ENCODE measurements at places on chromosomes 3 and 15.

DNA sequence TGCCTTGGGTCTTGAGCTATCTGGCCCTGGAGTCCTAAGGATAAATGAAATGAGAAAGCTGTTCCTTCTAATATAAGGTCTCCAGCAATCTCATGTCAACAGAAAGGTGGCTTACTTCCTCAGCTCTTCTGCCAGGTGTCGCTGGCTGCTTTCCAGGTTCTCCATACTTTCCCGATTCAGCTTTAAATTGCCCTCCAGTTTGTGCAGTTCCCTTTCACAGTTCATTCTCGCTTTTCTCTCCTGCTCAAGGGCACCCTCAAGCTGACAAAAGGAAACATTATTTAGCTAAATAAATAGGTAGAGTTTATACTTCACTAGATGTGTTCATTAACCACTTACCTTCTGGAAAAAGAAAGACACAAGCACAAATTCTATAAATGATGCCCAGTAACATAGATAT, 73.0 kb downstream of the MYH15 start:
- DNase-seq: peak; percentile 30

DNA sequence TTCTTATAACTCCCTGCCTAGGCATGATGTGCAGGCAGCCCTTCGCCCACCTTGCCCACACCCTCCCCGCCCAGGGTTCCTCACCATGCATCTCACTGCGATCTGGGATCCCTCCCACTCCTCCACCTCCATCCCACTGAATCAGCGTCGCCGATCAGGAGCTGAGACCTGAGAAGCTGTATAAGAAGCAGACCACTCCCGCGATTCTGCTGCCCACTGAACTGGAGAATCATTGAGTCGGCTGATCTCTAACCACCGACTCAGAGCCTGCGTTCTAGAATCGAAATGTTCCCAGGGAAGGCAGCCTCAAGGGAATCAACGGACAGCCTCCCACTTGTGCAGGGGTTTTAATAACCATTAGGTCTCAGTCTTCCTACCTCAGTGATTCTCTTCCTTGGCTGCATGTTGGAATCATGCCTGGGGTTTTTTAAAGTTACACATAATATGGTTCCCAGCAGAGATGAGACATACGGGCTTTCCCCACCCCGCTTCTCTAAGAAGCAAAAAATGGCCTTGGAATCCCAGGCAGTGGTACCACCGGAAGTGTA, 60.2 kb downstream of the TMEM44 start:
- no peak for DNase-seq

DNA sequence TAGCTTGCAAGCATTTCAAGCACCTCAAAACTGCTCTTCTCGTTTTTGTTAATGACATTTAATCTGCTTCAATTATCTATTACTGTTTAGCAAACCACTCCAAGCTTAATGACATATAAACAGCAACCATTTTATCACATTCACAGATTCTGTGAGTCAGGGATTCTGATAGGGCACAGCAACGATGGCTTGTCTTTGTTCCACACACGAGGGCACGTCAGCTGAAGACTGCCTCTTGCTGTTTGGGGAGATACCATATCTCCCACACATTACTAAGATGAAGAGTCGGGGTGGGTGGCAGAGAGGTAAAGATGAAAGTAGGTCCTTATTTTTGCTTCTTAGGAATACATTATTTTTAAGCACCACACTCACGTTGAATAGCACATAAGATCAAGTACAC, 19.3 kb downstream of the CPOX start:
- DNase-seq: peak; percentile 54

- DNase-seq: no peak
Observed at GRCh38 chr15:67049351-67050044, 15.9 kb upstream of the SMAD3 start.

- DNase-seq: no peak
Observed at GRCh38 chr15:76151599-76151974, 91.8 kb downstream of the TMEM266 start.

DNA sequence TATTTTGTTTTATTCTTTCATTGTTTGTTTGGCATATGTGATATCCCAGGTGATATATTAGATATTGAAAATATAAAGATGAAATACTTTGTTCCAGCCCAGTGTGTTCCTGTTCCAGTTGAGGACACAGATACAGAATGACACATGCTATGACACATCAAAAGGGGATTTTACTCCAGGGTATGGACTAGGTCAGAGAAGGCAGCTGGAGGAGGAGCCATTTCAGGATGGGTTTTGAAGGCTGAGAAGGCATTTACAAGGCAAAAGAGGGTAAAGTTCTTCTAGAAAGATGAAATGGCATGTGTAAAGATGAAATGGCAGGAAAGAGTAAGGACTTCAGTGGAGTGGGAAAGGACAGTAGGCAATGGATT, 163.8 kb downstream of the ZIC1 start:
- no peak for DNase-seq

DNA sequence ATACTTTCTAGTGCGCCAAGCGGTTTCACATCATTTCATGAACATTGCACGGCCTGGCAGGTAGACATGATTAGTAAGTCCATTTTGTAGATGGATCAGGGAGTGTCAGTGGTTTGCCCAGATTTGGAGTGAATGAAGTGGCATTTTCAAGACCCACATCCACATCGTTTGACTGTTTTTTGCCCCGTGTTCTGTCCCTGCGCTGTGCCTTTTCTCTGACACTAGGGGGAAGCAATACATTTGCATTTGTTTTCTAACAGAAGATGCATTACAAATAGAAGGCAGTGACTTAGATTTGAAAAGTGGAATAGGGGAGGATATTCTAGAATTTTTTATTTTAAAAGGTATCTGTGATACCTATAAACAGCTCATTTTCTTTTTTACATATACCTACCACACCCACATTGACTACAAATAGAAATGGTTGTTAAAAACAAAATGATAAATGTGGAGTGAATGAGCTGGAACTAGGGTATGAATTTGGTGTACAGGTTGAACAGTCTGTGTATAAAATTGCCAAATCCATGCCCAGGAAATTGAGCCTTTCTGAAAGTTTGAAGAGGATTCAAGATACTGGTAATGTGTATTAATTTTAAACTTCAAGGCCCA, 98.0 kb downstream of the USP13 start:
- peak; percentile 40 for DNase-seq

GRCh38 chr3:192433704-192434103, 293.6 kb downstream of the FGF12 start:
- no peak for DNase-seq

DNA sequence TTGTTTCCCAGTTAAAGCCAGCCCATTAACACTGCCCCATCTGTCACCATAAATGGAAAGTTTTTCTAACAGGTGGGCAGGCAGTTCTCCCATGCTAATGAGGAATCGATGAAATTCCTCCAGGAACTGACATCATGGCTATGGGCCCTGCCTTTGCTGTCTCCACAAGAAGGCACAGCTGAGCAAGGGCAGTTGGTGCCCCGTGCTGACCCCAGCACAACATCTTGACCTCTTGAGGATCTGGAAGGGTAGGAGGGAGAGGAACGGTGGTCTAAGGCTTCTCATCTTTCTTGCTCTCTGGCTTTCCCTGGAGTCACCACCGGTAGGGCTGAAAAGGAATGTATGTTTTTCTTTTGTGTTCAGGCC, 46.7 kb downstream of the CHCHD6 start:
- no peak for DNase-seq

DNA sequence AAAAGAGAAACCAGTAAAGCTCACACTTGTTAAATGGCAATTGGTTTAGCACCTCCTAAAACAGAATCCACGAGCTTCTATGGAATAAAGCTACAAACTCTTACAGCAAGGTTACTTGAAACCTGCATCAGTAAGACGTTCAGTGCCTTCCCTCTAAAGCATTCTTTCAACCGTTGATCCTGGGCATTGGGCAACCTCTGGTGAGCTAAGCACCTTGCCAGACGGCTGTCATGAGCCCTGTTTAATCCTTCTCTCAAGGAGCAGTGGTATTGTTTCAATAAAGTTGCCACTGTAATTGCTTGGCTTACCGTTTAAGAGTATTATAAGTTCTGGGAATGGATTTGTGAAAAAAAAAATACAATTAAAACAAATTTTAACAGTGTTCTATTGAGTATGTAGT, 75.0 kb downstream of the COL8A1 start:
- no peak for DNase-seq

DNA sequence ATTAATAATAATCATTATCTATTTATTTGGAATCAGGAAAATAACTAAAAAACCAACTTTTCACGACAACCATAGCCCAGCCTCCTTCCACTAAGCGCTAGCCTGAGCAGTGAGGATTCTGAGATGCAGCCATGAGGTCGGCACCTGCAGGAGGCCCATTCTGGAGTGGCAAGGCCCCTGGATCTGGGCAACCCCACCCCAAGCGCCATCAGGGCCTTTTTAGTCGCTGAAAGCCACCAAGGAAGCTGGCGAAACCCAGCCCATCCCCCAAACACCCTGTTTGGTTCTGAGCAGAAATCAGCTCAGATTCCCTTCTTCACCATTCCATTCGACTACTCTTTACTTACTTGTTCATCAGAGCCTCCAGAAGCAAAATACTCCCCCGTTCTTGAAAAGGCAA, 29.5 kb downstream of the POC1A start:
- no peak for DNase-seq

- DNase-seq: no peak
Observed at GRCh38 chr15:43908516-43909050, 81.8 kb downstream of the WDR76 start.

DNA sequence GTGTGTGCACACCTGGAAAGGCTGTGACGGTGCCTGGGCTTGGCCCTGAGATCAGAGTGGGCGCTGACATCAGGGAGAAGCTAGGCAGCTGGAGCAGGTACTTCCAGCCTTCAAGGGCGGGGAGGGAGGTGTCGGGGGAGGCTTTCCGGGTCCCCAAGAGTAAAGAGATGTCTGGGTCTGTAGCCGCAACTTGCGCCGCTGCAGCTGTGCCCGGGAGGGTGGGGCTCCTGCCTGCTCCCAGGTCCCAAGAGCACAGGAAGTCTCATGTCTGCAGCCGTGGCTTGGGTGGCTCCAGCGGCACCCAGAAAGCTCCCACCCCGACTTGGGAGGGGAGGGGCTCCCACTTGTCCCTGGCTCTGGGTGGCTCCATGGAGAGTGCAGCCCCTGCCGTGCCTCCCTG, 103.2 kb upstream of the BNIP2 start:
- no peak for DNase-seq

DNA sequence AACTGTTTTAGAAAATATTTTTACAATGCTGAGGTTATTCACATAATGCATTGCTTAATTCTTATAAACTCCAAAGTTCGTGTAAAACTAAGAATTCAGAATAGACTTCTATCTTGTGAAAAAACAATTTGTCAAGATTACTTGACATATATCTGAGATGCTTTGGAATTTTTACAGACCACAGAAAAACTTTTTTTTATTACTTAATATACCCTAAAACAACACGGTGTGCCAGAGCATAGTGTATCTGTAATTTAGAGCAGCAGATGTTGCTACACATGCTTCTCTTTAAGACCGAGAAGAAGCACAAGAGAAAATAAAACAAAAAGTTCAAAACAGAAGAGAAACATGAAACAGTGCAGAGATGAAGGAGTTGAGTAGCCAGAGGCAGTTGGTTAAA, 26.4 kb downstream of the ASB7 start:
- no peak for DNase-seq

Data from OCI-M1 (cell line).